DND-41 (cell line): ENCODE measurements at places on chromosomes 16 and 17.

GRCh38 chr17:31888124-31888523 is 13.4 kb downstream of the UTP6 start:
- DNase-seq, result no peak

- no peak for DNase-seq
These were observed 7.1 kb upstream of the SPPL2C start for GRCh38 chr17:45837603-45838002.

DNA sequence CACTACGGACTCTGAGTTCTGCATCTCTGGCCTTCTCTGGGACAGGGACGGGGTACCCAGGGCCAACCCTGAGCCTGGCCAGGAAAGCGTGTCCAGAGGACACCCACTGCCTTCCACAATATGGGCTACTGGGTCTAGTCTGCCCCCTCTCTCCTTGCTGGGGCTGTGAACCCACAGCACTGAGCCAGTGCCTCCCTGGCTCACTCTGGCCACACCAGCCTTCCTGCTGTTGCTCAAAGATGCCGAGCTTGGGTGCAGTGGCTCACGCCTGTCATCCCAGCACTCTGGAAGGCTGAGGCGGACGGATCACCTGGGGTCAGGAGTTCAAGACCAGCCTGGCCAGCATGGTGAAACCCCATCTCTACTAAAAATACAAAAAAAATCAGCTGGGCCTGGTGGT is 24.8 kb downstream of the PITPNM3 start:
- DNase-seq, result no peak

- DNase-seq, result no peak
These were observed 73.6 kb downstream of the METRNL start for GRCh38 chr17:83152745-83153611.

- no peak for DNase-seq
These were observed 30.4 kb downstream of the NME3 start for GRCh38 chr16:1740781-1741490.

GRCh38 chr17:82893779-82894178 is 54.0 kb upstream of the ZNF750 start:
- no peak for DNase-seq

DNA sequence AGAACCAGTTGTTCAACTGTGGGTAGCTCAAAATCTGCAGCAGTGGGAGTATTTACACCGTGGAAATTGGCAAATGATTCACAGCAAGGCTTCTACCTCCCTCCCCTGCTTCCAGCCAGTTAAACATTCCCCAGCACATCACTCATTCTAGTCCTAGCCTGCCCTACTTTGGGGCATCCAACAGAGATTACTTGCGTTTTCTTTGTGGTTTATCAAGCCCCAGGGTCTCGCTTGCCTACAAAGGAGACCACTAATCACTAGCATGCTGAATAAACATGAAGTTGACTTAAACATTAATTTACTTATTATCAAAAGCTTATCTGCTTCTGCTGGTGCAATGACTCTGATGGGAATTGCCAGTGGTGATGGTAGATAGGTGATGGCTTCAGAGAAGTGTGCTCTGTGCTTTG is 94.5 kb downstream of the MARF1 start:
- no peak for DNase-seq

DNA sequence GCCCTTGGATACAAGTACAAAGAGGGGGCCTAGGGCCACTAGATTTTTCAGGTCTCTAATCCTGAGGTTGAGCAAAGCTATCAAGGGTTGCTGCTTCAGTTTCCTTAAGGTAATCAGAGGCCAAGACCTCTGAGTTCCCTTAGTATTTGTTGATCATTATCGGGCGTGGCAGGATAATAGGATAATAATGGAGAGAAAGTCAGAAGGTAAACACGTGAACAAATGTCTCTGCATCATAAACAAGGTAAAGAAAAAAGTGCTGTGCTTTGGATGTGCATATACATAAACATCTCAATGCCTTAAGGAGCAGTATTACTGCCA is 41.5 kb upstream of the YPEL2 start:
- no peak for DNase-seq

DNA sequence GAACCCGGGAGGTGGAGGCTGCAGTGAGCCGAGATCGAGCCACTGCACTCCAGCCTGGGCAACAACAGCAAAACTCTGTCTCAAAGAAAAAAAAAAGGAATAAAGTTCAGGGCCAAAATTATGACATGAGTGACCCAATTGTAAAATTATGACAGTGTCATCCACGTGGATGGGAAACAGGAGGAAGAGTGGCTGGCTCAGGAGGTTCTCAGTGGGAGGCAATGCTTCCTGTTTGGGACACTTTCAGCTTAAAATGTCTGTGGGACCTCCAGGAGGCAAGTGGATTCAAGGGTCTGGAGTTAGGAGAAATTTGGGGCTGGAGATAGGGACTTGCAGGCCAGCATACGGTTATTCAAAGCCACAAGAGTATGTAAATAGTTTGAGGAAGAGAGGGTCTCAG is 8.0 kb upstream of the STX4 start:
- no peak for DNase-seq

- DNase-seq, result no peak
These were observed 5.6 kb downstream of the RUNDC3A start for GRCh38 chr17:44314031-44314430.

- DNase-seq, result no peak
These were observed 656 bp upstream of the KCTD13 start for GRCh38 chr16:29926711-29927052.

GRCh38 chr17:1011138-1011537 is 14.2 kb downstream of the TIMM22 start:
- DNase-seq, result no peak

GRCh38 chr16:68404736-68405345 is 43.5 kb downstream of the SMPD3 start:
- DNase-seq, result no peak

GRCh38 chr16:14286368-14287230 is 215.5 kb downstream of the MRTFB start:
- no peak for DNase-seq

DNA sequence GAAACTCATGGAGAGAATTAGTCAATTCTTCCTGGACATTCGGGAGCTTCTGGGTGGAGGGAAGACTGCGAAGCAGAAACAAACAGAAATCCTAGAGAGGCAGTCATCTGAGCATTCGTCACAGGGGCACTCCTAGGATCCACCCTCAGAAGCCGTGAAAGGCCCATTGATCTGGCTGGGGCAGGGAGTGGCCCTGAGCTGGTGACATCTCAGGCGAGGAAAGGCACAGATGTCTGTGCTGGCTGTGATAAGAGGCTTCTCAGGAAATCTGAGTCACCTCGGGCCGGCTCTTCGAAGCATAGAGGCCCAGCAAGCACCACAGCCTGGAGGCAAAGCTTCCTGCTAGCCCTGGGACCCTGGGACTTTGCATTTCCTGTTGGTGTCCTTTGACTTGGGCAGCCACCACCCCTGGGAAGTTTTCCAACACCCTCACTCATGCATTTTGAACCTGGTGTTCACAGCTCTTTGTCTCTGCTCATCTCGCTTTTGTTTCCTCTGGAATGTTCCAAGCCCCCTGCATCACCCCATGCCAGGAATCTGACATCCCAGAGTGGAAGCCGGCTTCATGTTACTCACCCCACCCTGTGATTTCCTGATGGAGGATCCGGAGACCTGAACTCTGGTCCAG is 23.3 kb upstream of the CDRT4 start:
- DNase-seq, result no peak

DNA sequence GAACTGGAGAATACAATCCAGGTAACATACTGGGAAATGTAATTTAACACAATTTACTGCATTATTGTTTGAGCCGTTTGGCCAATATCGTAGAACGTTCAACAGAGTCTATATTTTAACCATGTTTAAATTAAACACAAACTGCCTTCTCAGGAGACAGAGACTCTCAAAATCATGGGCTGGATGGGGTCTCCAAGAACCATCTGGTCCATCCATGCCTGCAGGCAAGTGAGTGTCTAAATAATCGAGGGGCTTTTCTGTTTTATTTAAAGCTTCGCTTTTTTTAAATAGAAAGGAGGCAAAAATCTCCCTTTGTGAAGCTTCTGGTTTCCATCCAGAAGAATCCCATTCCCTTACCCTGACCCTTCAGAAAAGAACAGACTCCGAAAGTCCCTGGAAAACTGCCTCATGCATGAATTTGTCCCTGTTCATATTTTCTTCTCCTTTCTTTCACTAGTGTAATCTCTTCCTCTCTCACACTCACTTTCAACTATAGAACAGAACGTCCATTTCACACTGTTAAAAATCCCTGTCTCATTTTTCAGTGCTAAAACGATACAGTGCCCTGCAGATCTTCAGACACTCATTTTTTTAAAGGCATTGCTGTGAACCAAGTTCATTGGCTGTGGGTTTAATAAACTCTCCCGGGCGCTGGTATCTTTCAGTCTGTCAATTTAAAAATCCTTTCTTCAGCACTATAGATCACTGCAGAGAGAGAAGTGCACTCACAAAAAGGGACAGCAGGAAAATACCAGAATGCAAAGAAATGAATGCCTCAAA is 111.4 kb upstream of the TOM1L1 start:
- DNase-seq, result no peak

- DNase-seq, result no peak
These were observed 79.8 kb downstream of the EMP2 start for GRCh38 chr16:10500582-10500981.

- DNase-seq, result no peak
These were observed 58.7 kb downstream of the PITPNC1 start for GRCh38 chr17:67435786-67436185.

DNA sequence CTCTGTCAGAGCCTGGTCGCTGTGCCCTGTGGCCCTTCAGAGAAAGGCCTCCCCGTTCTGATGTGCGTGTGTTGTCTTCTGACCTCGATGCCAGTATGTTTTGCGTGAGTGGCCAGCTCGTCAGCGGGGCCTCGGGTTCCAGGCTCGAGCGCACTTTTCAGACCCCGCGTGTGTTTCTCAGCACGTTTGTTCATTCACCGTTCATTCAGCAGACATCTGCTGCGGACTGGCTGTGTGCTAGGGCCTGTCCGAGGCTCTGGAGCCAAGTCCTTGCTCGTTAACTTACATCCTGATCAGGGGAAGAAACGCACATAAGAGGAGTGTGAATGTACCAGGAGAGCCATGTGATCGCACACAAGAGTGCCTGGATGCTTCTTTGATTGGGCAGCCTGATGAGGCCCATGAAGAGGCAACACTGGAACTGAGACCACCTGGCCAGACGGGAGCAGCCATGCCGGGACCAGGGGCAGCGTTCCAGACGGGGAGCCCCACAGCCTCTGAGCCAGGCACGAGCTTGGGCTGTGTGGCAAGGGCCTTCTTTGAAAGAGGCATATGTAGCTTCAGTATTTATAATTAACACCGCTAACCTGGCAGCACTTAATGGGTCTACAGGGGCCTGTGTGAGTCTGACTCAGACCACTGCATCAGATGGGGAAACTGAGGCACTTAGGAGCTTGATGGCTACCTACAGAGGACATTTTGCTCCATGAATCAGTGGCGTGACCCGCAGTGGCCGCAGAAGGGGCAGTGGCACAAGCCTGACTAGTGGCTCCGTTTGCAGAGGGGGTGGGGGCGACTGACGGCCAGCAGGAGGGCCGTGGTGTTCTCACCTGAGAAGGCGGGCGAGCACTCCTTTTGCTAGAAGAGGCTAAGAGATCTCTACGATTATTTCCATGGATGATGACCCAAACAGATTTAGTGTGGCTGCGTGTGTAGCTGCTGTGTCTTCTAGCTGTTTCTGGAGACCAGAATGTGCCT is 187.9 kb upstream of the CHMP6 start:
- DNase-seq, result no peak

DNA sequence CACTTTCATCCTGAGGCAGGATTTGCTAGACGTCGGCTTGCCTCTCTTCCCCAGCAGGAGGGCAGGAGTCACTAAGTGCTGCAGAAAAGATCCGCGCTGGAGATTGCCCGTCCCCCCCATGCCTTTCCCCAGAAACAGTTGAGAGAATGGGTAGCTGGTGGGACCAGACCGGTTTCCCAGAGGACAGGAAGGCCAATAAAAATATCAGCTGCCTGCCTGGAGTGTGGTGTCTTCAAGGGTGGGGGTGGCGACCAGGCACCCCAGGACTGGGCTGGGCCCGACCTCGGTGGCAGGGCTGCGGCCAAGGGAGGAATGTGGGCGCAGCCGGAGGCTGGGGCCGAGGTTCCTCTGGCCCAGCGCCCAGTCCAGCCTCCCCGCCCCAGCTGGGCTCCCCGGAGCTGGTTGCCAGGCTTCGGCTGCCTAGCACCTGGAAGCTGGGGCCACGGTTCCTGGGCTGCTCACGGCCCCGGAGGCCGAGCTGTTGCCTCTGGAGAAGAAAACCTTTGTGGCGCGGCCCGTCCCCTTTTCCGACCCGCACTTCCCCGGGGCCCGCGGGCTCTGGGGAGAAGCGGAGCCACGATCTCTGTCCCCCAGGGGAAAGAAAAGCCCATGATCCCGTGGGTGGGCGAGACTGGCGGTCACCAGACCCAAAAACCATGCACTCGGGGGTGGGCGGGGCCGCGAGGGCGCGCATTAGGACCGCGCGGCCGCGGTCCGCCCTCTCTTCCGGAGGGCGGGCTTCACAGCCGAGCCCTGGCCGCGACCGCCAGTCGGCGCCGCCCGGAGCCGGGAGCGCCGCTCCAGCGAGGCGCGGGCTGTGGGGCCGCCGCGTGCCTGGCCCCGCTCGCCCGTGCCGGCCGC is at the start of gene TRAF4:
TSS of gene TRAF4 (plus strand) at position 769 of the 861 bp plus-strand sequence. CDS start 102 bp downstream, outside the sequence.
- peak; percentile 79 for DNase-seq

- peak; percentile 13 for DNase-seq
These were observed 504 bp downstream of the ZNF263 start for GRCh38 chr16:3283543-3284447.

DNA sequence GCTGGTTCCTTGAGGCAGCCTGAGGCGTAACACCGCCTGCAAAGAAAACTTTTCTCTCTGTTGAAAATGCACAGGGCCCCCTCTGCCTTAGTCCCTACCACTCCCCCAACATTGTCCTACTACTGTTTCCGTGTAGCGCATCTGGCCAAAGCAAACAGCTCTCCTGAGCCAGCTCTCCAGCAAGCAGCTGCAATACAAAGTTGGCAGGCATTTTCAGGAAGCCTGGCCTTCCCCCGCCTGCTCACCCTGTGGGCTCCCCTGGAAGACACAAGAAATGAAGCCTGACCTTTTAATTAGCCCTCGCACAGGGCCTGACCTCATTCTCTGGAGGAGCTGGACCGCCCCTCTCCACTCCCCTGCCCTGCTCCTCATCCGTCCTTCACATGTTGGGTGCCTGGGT is 66.7 kb downstream of the SOX9 start:
- no peak for DNase-seq

DNA sequence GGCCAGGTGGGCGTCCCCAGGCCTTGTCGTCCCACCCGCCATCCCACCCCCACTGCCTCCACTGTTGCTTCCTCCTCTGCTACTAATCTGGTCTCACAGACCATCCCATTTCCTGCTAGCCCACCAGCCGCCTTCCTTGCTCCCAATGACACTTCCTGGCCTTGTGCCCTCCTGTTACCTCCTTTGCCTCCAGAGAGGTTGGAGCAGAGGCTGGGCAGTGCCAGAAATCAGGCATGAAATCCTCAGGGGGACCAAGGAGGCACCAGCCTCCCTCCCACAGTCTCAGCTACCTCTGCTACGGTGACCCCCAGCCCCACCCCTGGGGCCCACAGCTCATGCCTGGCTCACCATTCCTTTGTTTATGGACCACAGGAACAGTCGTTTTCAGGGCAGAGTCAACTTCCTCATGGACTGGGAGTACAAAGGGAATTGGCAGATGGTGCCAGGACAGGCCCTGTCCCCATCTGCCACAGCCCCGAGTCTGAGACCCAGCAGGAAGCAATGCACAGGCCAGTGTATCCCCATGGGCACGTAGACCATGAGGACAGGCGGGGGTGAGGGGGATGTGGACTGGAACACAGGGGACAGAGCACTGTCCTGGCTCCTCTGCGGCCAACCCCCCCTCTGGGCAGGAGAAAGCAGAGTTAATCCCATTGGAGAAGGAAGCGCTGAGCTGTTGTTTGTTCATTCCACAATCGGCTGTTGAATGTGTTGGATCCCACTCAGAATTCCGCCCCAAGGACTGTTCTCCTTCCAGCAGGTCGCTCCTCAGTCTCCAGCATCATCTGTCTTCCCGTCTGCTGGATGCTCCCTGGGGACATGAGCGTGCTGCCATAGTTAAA is 2.2 kb upstream of the CDH5 start:
- no peak for DNase-seq
